SJCRH30 (cell line): ENCODE measurements at places on chromosomes 6 and 20. TPM values are rescaled to one million over a fixed set of nuclear protein-coding genes. Genes with fewer than 3 reads are reported as not detected.

DNA sequence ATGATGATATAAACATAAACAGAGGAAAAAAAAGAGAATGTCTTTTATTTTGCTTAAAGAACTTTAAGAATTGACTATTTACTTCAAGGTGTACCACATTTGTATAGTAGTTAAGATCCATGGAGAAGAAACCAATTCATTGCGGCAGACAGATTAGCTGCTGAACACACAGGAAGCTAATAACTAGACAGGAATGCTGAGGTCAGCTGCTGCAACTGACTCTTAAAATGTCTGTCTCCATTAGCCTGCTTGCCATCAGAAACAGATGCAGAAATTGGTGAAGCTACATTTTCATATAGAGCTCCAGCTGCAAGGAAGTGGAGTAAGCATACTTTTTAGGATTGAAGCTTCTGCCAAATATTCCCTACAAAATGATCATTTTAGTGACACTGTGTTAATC, 939.5 kb downstream of the EPHA7 start:
- DNase-seq = peak; percentile 57
- no peak overlapping the region for H3K4me3 ChIP-seq
- peak overlapping the region; percentile 39 for H3K27ac ChIP-seq
- H3K4me1 ChIP-seq = peaks cover 10% of the 10 kb centered on the region

- H3K27ac ChIP-seq = no peak overlapping the region
- H3K36me3 ChIP-seq = no peaks in the 10 kb centered on the region
- no peaks in the 10 kb centered on the region for H3K27me3 ChIP-seq
- DNase-seq = no peak
- H3K4me3 ChIP-seq = no peak overlapping the region
These were observed 38.1 kb downstream of the FAM50B start for GRCh38 chr6:3887150-3887700.

DNA sequence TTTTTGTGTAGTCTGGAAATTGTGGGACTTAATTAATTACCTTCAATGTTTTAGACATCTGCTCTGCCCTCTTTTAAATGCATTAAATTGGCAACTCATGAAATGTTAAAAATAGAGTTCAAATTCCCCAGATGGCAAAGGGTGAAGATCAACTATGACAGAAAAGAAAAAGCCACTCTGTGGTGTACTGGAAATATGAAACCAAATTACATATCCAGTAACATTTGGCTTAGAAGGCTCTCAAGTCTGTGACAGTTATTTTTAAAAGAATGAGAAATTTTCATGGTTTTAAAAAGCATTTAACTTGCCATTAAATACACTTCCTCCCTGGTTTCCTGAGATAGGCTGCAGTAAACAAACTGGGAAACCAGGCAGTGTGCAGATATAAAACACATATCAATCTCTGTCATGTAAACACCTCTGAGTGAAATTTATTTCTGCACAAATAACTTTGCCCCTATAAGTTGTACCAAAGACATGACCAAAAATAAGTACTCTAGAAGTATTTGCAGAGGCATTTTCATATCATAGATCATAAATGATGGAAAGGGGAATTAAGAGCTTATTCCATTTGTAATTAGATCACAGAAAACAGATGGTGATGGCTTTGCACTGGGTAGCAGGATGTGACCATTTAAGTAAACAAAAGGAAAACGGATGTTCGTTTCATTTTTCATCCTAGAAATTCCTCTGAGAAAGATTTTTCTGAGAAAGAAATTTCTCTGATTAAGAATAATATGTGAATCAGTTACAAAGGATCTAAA, 360.1 kb downstream of the SAMD5 start:
- peak overlapping the region; percentile 3; the same call in 1 of the 2 replicates for H3K4me3 ChIP-seq
- peaks cover 30% of the 10 kb centered on the region for H3K4me1 ChIP-seq
- H3K27ac ChIP-seq = peak overlapping the region; percentile 11
- H3K36me3 ChIP-seq = no peaks in the 10 kb centered on the region
- DNase-seq = peak; percentile 66

- H3K4me1 ChIP-seq = no peaks in the 10 kb centered on the region
- H3K27ac ChIP-seq = no peak overlapping the region
These were observed 42.3 kb upstream of the ATXN1 start for GRCh38 chr6:16803294-16804200.

GRCh38 chr6:138593124-138593877, 94.0 kb upstream of the NHSL1 start:
- no peak overlapping the region for H3K27ac ChIP-seq
- no peaks in the 10 kb centered on the region for H3K27me3 ChIP-seq
- H3K4me1 ChIP-seq = no peaks in the 10 kb centered on the region

Gene CCN2
- 2.3 TPM in 2 replicates for total RNA-seq

Gene MTFR2
- 9.4 and 11.8 TPM in 2 replicates for total RNA-seq
